B cell (primary cell): ENCODE measurements at places on chromosomes 3 and 15. TPM values are rescaled to one million over a fixed set of nuclear protein-coding genes. Genes with fewer than 3 reads are reported as not detected.

The KNG1 gene
- not detected in 2 replicates for polyA plus RNA-seq

The HTR3E gene
- polyA plus RNA-seq = not detected in 2 replicates

The SCAANT1 gene
- polyA plus RNA-seq = not detected in 2 replicates

The CCDC9B gene
- polyA plus RNA-seq = 1.1 and 2.4 TPM in 2 replicates

The PIGBOS1 gene
- polyA plus RNA-seq = 15.4 and 26.0 TPM in 2 replicates

The ECT2 gene
- polyA plus RNA-seq = 1.00 and 1.2 TPM in 2 replicates

The PP2D1 gene
- polyA plus RNA-seq = not detected in 2 replicates

The ASB14 gene
- polyA plus RNA-seq = not detected in 2 replicates

The CD200 gene
- polyA plus RNA-seq = 49.9 and 53.6 TPM in 2 replicates

The C3orf33 gene
- 0.88 and 1.1 TPM in 2 replicates for polyA plus RNA-seq

The IL12A gene
- 9.9 and 11.4 TPM in 2 replicates for polyA plus RNA-seq

The CORO2B gene
- polyA plus RNA-seq = 9.5 and 24.9 TPM in 2 replicates

The HHATL gene
- polyA plus RNA-seq = not detected in 2 replicates

The TGM4 gene
- polyA plus RNA-seq = not detected in 2 replicates

The PTH1R gene
- not detected in 2 replicates for polyA plus RNA-seq

The ST6GAL1 gene
- polyA plus RNA-seq = 174 and 218 TPM in 2 replicates

The TFRC gene
- 41.7 and 97.5 TPM in 2 replicates for polyA plus RNA-seq

The IGDCC3 gene
- polyA plus RNA-seq = not detected in 2 replicates

The CFAP44 gene
- 6.6 and 10.2 TPM in 2 replicates for polyA plus RNA-seq

The NMNAT3 gene
- 1.9 and 2.6 TPM in 2 replicates for polyA plus RNA-seq

The IL5RA gene
- 0.43 and 2.6 TPM in 2 replicates for polyA plus RNA-seq

The ISLR2 gene
- not detected in 2 replicates for polyA plus RNA-seq
